ENCODE measurements at places on chromosomes 11 and 22.
A peak's percentile ranks its signal among the peaks of the same experiment; 100 is the strongest.

- DNase-seq = no peak
Observed at GRCh38 chr11:31809541-31809856, 1.6 kb downstream of the PAX6 start.

GRCh38 chr11:28463826-28464225, 355.6 kb downstream of the METTL15 start:
- no peak for DNase-seq

DNA sequence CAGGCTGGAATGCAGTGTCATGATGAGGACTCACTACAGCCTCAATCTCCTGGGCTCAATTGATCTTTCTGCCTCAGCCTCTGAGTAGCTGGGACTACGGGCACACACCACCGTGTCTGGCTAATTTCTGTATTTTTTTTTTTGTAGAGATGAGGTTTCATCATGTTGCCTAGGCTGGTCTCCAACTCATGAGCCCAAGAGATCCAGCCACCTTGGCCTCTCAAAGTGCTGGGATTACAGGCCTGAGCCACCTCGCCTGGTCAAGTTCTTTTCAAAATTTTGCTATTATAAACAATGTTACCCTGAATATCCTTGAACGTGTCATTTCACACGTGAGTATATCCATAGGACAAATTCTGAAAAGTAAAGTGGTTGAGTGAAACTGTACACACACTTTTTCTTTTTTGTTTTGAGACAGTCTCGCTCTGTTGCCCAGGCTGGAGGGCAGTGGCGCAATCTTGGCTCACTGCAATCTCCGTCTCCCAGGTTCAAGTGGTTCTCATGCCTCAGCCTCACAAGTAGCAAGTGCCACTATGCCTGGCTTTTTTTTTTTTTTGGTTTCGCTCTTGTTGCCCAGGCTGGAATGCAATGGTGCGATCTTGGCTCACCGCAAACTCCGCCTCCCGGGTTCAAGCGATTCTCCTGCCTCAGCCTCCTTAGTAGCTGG, 21.6 kb upstream of the EP300 start:
- peak; percentile 7 for DNase-seq

GRCh38 chr22:42969348-42969975, 45.5 kb downstream of the PACSIN2 start:
- DNase-seq = no peak

GRCh38 chr11:2450321-2451041, 5.7 kb downstream of the KCNQ1 start:
- DNase-seq = no peak

DNA sequence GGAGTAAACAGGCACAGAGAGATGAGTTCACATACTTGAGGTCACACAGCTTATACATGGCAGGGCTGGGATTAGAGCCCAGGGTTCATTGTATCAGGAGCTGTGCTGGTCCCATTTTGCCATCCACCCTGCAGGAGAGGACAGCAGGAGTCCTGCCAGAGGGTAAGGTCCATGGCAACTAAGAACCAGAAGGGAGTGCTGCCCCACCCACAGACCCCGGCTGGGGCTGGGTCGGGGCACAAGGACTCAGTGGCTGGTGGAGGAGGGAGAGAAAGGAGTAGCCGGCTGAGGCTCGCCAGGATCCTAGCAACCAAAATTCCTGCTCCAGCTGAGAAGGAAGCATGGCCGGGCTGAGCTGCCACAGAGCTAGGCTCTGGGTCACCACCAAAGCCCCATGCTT, 25.9 kb upstream of the TP53I11 start:
- DNase-seq = no peak

- peak; percentile 48 for DNase-seq
Observed at GRCh38 chr11:78961247-78961646, 386.6 kb upstream of the NARS2 start.

GRCh38 chr11:101487775-101488174, 96.0 kb downstream of the TRPC6 start:
- DNase-seq = no peak

GRCh38 chr22:46028106-46028991, 51.4 kb upstream of the WNT7B start:
- no peak for DNase-seq

All from lung (tissue), 17 donors.